ENCODE measurements at places on chromosomes 1 and 21. TPM values are rescaled to one million over a fixed set of nuclear protein-coding genes. Genes with fewer than 3 reads are reported as not detected.

DNA sequence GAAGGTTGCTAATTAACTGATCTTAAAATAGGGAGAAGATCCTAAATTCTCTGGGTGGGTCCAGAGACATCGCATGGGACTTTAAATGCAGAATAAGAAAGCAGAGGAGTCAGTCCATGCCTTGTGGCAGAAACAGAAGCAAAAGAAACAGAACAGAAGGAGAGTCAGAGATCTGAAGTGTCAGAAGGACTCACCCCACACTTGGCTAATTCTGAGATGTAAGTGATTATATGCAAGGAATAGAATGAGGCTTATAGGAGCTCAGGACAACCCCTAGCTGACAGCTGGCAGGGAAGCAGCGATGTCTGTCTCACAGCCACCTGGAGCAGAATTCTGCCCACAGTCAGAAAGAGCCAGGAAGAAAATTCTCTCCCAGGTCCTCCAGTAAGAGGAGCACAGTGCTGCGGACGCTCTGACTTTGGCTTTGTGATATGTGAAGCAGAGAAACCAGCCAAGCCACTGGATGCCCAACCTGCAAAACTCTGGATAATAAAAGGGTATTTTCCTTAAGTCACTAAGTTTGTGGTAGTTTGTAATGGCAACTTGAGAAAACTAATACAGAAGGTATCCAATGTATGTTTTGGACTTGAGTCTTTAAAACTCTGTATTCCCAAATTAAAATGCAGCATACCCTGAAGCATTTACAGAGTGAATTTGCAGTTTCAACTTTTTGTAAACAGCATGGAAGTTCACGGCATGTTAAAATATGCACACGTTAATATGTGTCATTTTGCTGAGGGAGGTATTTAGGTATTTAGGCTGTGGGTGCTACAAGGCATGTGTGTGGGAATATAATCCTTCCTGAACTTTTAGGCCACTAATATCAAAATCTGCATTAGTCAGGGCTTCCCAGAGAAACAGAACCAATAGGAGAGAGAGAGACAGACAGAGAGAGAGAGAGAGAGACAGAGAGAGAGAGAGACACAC, 388.5 kb downstream of the PCP4 start:
- ATAC-seq = no peak

GRCh38 chr1:197062692-197063091, 4.4 kb downstream of the F13B start:
- no peak for ATAC-seq

DNA sequence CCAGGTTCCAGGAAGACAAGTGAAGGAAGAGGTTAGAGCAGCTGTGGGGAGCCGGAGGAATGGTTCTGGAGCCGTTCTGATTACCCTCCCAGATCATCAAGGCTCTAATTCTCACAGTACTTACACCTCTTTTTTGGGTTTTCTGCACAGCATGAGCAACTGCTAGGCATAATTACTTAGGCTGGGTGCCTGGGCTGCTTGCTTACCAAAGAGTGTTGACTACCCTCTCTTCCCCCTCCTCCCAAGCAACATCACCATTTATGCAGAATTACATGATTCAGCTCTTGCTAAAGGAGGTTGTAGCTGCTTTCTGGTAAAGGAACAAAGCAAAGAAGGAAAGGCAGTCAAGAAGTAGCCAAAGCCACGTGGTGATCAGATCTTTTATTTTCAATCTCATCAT, 397.2 kb downstream of the KCNH1 start:
- no peak for ATAC-seq

GRCh38 chr1:182305861-182306260, 85.7 kb downstream of the GLUL start:
- ATAC-seq = no peak

GRCh38 chr21:40333731-40334130, 466.5 kb downstream of the PCP4 start:
- ATAC-seq = no peak

GRCh38 chr1:60394436-60394835, 320.9 kb upstream of the C1orf87 start:
- ATAC-seq = no peak

DNA sequence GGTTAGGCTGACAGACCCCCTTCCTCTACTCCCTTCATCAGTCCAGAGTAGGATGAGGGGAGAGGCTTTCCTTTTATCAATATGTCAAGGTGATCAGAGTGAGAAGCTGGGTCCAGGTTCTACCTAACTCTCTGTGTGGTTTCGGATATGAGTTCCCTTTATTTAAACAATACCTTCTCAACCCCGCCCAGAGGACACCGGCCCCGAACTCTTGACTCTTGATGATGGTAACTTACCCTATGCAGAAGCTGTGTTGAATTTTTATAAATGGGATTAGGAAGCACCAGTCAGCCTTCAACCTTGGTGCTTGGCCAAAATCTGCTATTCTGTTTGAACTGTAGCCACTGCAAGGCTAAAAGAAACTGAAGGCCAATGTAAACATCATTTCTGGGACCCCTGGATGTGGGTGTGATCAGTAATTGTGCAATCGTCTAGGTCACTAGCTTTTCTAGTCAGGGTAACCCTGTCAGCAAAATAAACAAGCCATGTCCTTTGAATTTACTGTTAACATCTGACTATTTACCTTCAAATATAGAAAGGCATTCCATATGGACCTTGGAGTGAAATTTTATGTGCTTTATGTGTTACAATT, 398.3 kb downstream of the SEC16B start:
- ATAC-seq = no peak

DNA sequence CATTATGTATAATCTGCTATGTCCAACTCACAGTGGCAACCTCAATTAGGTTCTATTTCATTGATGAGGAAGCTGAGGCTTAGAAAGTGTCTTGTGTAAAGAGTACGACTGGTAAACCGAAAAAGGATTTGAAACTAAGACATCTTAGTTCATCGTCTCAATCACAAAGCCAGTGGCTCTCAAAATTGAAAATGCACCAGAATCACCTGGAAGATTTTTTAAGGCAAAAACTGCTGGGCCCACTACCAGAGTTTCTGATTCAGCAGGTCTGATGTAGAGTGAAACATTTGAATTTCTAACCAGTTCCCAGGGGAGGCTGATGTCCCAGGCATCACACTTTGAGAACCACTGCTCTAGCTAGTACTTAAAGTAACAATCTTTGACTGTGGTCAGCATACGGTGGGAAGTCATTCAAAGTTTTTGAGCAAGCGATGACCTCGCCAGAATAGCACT, 5.2 kb upstream of the LRRC53 start:
- ATAC-seq = no peak

DNA sequence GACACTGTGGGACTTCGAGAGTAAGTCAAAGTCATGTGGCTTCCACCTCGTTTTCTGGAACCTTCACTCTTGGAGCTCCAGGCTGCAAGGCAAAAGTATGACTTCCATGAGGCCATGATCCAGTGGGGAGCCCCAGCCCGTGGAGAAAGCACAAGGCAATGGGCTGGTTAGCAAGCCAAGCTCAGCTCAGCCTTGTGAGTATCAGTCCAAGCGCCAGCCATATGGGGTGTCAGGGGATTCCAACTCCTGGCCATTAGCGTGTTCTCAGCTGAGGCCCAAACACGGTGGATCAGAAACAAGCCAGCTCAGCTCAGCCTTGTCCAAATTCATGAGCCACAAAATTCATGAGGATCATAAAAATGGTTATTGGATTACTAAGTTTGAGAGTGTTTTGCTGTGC, 261.0 kb downstream of the RHOU start:
- no peak for ATAC-seq

CELA3A gene
- total RNA-seq = not detected
